Stimulated activated CD4-positive, alpha-beta T cell treated with anti-CD3 and anti-CD28 coated beads, Interleukin-1b, Interleukin-23, amount 100 ng/mL, for 1 hour (primary cell): ENCODE measurements at places on chromosomes 3 and 15.

DNA sequence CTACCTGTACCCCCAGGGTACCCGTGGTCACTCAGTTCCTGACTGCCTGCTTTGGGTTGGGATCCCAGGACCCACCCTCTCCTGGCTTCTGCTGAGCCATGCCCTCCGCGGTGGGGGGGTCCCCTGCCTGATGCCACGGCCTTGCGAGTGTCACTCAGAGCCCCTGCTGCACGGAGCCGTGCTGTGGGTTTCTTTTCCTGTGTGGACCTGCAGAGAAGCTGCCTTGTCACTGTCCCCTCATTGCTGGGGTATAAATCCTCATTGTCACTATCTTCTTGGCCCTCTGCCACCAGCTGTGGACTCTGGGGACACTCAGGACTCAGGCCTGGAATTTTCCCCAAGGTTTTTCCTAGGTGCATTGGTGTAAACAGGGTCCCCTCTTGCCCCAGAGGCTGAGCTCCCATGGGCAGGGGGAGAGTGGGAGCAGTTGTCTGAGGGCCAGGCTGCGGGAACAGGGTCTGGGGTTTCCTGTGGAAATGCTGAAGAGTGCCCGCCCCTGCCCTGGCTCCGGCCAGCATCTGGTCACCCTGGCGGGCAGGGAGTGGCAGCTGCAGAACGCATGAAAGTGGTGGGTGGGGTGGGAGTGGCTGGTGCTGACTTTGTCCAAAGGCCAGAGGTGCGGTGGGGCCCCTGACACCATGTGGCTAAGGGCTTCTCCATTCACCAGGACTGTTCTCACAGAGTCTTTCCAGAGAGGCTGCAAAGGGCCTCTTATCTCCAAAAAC is 191.7 kb downstream of the GOLGA6L6 start:
- DNase-seq = no peak

DNA sequence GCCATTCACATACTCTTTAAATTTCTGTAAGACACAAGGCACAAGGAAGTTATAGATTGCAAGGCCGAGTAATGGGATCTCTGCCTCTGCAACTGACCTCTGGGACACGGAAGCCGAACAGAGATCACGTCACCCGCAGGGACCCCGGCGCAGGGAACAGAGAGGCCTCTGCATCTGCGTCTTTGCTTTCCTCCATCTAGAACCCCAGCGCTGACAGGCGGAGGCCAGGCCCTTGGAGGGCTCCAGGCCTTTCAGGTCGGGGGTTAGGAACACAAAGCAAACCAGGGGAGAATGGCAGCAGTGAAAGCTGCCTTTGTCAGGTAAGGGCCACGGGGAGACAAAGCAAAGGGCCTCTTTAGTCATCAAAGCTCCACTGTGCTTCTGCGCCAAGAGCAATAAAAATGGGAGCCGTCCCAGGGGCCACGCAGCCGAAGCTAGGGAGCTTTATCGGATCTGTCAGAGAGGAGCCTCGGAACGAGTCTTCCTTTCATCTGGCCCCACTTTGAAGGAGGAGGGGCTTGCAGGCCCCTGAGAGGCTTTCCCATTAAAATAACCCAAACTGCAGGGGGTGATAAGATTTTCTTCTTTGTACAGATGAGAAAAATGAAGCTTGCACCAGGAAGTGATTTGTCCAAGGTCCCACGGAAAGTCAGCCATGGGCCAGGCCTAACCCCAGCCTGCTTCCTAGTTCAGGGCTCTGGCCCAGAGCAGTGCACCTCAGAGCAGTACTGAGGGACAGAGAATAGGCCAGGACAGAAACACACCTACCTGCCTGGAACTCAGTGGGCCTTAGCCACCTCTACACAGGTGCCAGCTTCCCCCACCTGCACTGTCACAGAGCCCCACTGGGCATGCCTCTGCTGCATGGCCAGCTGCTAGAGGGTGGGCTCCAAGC is 84.4 kb upstream of the RAD18 start:
- no peak for DNase-seq

- DNase-seq = no peak
Measured at GRCh38 chr15:82554351-82554750, 14.1 kb upstream of the RPS17 start.

DNA sequence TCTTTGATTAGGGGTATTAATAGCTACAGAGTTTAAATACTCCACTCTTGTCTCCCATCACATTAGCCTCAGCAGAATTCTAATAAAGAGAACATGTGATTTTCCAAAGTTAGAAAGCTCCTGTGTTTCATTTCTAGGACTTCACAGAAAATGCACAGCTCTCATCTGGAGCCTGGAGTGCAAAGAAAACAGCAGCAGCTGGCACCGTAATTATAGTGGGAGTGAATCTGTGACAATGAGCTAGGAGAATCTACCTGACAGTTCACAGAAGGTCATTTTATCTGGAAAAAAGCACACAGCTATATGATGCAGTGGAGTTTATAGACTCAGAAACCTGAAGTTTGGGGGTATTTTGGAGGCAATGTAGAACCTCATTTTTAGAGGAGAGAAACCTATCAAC is 5.4 kb upstream of the TRIM59 start:
- no peak for DNase-seq

- DNase-seq = no peak
Measured at GRCh38 chr3:6821411-6821810, 39.5 kb upstream of the GRM7 start.

GRCh38 chr3:138740072-138740471 is 94.7 kb downstream of the PIK3CB start:
- DNase-seq = no peak
